ENCODE measurements at places on chromosomes 1 and 21. TPM values are rescaled to one million over a fixed set of nuclear protein-coding genes. Genes with fewer than 3 reads are reported as not detected.

C1orf50 gene
- total RNA-seq: 9.6 TPM

GRCh38 chr1:39132505-39133339 lies 71.8 kb upstream of the MACF1 start:
- peak; percentile 55 for DNase-seq

- peak; percentile 82 for DNase-seq
Observed at GRCh38 chr1:29195881-29196291, 14.2 kb upstream of the SRSF4 start.

- peak; percentile 81 for DNase-seq
Observed at GRCh38 chr1:59057211-59057694, 239.6 kb upstream of the FGGY start.
